ENCODE measurements at places on chromosomes 7 and 10. TPM values are rescaled to one million over a fixed set of nuclear protein-coding genes. Genes with fewer than 3 reads are reported as not detected.

Gene HOXA2
- 6.6 TPM for total RNA-seq

Gene HOXA7
- 10.7 TPM for total RNA-seq

Gene CCSER2
- total RNA-seq, result 7.4 TPM

Gene NEBL
- total RNA-seq, result 0.68 TPM

Gene OR2A42
- total RNA-seq, result not detected

Gene STEAP1B
- total RNA-seq, result not detected

Gene SSBP1
- total RNA-seq, result 242 TPM

Gene OR2A5
- total RNA-seq, result not detected

Gene GNGT1
- total RNA-seq, result not detected

Gene GDF2
- not detected for total RNA-seq

Gene MKI67
- 49.8 TPM for total RNA-seq

Gene HGF
- not detected for total RNA-seq

Gene ZC3HAV1L
- total RNA-seq, result 11.6 TPM

Gene RBM20
- 0.13 TPM for total RNA-seq

Gene ABCF2
- total RNA-seq, result 80.2 TPM

Measured in HT-29 (cell line).